Chondrocyte (in vitro differentiated cells): ENCODE measurements at places on chromosomes 2 and 18. TPM values are rescaled to one million over a fixed set of nuclear protein-coding genes. Genes with fewer than 3 reads are reported as not detected.

DNA sequence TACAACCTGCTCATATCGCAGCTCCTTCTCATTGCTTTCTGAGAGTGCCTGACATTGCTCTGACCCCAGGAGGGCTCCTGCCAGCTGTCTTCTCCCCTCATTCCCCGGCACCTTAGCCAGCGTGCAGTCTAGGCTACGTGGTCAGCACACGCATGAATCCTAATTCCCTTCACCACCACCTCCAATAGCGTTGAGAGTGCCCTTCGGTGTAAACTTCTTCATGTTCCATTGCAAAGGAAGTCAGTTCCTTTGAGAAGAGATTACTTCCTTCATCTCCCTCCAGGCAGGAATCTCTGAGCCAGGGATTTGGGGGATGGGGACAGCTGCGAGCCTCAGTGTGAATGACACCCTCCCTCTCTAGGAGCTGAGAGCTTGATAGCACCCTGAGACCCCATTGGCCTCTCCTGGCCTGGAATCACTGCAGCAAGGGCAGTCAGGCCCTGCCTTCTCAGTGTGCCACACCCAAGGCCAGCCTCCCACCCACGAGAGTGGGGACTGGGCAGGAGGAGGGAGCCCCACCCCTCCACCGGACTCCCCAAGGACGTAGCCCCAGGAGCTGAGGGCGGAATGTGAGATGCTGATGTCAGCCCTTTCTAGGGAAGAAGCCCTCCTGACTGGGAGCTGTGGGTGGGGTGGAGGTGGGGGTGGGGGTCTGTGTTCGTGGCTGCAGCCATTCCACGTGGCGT, 53.4 kb downstream of the SLC66A2 start:
- peak; percentile 68 for DNase-seq

DNA sequence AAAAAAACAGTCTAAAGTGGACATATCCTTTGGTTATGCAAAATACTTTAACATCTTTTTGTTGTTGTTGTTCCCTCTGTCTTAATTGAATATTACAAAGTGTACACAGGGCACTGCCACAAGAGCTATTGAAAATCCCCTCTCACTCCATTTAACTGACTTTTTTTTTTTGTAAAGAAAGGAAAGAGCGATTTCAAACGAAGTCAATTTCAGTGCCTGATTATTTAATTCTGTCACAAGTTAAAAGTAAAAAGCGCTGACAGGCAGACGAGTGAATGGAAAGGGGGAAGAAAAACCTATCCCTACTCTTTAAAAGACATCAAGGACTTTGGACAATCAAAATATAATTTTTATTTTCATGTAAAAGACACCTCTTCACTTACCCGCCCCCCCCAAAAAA, 1.9 kb downstream of the FIGN start:
- DNase-seq, result no peak

- DNase-seq, result no peak
These were observed 390.8 kb downstream of the TGIF1 start for GRCh38 chr18:3840766-3841165.

DNA sequence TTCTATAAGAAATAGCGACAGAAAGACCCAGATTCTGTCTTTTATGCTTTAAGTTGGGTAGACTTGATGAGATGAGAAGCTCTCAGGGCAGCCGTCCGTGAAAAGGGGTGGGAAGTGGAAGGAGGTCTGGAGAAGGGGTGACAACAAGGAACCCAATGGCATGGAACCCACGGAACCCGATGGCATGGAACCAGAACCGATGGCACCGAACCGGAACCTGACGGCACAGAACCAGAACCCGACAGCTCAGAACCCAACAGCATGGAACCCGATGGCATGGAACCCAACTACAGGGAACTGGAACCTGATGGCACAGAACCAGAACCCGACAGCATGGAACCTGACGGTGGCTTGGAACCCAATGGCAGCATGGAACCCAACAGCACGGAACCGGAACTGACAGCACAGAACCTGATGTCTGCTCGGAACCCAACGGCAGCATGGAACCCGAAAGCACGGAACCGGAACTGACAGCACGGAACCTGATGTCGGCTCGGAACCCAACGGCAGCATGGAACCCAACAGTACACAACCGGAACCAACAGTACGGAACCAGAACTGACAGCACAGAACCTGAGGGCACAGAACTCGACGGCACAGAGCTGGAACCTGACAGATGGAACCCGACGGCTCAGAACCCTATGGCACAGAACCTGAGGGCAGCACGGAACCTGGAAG, 155.2 kb downstream of the TMEM18 start:
- no peak for DNase-seq

The SGO2 gene
- total RNA-seq, result 4.9 to 6.6 TPM (median 5.7 TPM) in 3 replicates

DNA sequence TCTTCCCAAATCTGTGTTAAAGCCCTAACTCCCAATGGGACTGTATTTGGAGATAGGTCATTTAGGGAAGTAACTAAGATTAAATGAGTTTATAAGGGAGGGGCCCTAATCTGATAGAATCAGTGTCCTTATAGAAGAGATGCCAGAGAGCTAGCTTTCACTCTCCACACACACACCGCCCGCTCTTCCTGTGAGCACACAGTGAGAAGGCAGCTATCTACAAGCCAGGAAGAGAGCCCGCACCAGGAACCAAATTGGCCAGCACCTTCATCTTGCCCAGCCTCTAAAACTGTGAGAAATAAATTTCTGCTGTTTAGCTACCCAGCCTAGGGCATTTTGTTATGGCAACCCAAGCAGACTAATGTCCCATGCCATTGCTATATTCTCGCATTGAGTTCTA, 125.2 kb downstream of the RTN4 start:
- DNase-seq, result no peak

The MATN3 gene
- 17.0 to 17.7 TPM (median 17.0 TPM) in 3 replicates for total RNA-seq

DNA sequence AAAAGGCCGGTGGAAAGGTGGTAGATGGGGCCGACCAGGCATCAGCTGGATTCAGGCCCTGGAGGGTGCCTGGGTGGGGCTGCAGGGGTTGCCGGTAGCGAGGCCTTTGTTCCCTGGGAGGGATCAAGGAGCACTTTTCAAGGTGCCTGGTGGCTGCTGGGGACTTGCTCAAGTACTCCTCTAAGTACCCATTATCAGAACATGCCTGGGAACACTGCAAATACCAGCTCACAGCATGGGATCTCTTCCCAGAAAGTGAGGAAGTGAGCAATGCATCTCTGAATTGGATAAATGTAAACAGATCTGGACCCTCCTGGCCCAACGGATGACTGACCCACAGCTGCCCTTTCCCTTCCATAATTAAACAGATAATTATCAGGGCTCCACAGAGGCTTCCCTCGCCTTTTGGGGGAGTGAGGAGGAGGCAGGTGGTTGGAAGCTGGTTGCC, 210.5 kb downstream of the SH3RF3 start:
- no peak for DNase-seq

DNA sequence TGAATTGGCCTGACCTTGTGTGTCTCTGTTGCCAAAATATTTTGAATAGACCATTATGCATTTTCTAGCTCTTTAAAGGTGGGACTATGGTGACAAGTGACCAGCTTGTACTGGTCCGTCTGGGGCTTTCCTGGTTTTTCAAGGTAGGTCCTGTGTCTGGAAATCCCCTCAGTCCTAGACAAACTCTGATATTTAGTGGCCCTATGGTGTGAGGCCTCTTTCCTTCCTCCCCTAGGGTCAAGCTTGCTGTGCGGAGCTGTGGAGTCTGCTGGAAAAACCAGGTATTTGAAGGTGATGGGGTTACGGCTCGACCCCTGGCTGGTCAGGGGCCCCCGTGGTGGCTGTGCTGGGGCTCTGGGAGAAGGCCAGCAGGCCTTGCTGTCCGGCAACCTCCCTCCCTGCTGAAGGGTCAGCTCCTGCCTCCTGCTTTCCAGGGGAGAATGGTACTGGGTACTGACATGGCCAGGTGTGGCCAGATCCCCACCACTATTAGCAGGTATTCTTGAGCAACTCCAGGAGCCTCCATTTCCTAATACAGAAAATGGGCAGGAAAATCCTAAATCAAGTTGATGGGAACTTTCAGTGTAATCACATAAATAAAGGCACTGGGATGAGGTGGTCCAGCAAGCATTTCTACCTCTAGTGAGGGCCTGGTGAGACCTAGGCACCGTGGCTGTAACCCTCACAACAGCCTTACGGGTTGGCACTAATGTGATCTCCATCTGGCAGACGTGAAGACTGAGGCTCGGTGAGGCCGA, 86.2 kb upstream of the HS6ST1 start:
- peak; percentile 32 for DNase-seq

GRCh38 chr2:233256048-233256447, 4.6 kb downstream of the ATG16L1 start:
- DNase-seq, result no peak

The SLC5A7 gene
- not detected in 3 replicates for total RNA-seq

The FAM124B gene
- total RNA-seq, result not detected in 3 replicates

The COL3A1 gene
- total RNA-seq, result 7,827 to 10,007 TPM (median 8,099 TPM) in 3 replicates
